Activated CD4-positive, alpha-beta T cell treated with anti-CD3 and anti-CD28 coated beads for 36 hours (primary cell): ENCODE measurements at places on chromosomes 5 and 9. TPM values are rescaled to one million over a fixed set of nuclear protein-coding genes. Genes with fewer than 3 reads are reported as not detected.

KDM3B gene
- 40.9 TPM for total RNA-seq

DNA sequence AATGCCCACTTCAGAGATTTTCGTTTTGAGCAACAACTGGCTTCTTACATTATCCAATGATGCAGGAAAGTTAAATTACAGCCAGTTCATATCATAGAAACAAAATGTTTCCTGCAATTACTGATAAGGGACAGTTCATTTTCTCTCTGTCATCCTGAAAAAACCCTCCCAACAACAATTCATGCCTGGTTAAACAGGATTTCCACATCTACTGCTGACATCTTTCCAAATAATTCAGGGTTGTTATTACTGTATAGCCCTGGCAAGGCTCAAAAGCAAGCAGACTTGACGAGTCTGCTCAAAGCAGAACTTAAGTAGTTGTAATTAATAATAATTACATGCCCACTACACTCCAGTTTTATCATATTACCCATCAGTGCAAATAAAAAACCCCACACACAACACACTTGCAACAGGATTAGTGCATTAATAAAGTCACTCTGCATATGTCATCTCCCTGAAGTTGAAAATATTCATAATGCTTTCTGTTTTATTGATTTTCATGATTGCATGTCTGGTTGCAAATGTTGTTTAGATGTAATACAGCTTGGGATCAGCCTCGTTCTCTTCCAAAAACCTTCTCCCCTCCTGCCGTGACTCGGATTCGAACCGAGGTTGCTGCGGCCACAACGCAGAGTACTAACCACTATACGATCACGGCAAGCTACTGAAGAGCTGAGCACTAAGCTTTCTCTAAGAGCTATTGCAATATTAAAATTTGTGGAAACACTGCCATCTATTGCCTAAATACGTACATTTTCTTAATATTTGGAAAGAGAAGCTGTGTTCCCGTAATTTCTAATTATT is 119.6 kb upstream of the NFIB start:
- H3K4me3 ChIP-seq: no peak overlapping the region
- DNase-seq: no peak
- H3K27ac ChIP-seq: no peak overlapping the region
- H3K4me1 ChIP-seq: no peaks in the 10 kb centered on the region
- no peaks in the 10 kb centered on the region for H3K36me3 ChIP-seq
- peaks cover 16% of the 10 kb centered on the region for H3K27me3 ChIP-seq

GRCh38 chr9:107737987-107738743 is 248.6 kb upstream of the KLF4 start:
- no peaks in the 10 kb centered on the region for H3K36me3 ChIP-seq
- no peak overlapping the region for H3K4me3 ChIP-seq
- no peak for DNase-seq

DNA sequence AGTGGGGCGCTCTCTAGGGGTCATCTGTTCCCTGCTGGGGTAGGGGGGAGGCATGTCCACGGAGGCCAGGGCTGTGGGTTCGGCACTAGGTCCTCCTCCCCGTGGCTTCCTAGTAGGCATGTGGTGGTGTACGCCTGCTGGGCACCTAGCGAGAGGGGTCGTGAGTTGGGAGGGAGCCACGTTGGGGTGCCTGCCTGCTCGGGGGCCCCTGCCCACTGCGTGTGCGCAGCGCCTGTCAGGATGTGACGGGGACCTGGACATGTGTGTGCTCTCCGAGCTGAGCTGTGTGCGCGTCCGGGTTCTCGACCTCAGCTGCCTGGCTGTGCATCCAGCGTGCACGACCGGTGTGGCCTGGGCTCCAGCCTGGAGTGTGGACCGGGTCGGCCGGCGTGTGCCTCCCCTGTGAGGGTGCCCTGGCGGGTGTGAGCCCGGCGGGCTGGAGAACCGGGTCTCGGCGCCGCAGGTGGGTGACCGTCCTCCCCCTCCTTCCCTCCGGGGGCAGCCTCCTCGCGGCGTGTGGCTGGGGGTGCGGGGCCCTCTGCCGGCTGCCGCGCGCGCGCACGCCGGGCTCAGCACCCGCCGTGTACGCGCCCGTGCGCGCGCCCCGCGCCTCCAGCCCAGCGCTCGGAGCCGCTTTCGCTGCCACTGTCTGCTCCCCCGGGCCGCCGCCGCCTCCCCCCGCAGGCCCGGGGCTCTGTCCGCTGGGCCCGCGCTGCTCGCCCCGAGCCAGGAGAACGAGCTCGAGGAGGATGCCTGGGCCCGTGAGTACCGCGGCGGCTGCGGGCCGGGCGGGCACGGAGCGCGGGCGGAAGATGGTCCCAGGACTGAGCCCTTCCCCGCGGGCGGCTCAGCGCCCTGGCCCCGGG is at the start of gene PRR7:
TSS of gene PRR7 (plus strand) at position 615 of the 866 bp plus-strand sequence. CDS start 8,254 bp downstream, outside the sequence.
- H3K4me3 ChIP-seq: peak within 1 kb of the TSS; percentile 51
- peaks cover 43% of the 10 kb centered on the region for H3K4me1 ChIP-seq
- peaks cover 11% of the 10 kb centered on the region for H3K36me3 ChIP-seq
- no peaks in the 10 kb centered on the region for H3K27me3 ChIP-seq
- H3K27ac ChIP-seq: peak within 1 kb of the TSS; percentile 89

- no peaks in the 10 kb centered on the region for H3K4me1 ChIP-seq
- H3K27ac ChIP-seq: no peak overlapping the region
- H3K27me3 ChIP-seq: peaks cover 2% of the 10 kb centered on the region
- no peak overlapping the region for H3K4me3 ChIP-seq
These were observed 45.4 kb downstream of the SHB start for GRCh38 chr9:38023661-38024035.

DNA sequence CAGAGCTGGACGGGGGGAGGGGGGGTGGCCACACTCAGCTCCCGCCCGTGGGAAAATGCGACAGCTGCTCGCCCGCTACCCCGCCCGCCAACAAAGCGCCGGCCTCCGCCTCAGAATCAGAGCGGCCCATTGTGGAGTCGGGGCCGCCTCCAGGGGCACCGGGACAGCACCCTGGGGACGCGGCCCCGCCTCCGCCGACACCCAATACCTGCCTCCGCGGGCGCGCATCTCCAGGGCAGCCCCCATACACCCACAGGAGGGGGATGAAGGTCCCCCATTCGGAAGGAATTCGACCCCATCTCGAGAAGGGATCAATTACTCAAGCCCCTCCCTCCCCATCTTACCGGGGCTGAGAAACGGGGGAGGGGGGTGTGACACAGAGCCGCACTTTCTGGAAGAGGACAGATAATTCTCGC is 1.3 kb downstream of the NOTCH1 start:
- H3K36me3 ChIP-seq: peaks cover 22% of the 10 kb centered on the region
- H3K4me3 ChIP-seq: peak overlapping the region; percentile 92
- peak overlapping the region; percentile 88 for H3K27ac ChIP-seq
